ENCODE measurements at places on chromosomes 13 and 19.

DNA sequence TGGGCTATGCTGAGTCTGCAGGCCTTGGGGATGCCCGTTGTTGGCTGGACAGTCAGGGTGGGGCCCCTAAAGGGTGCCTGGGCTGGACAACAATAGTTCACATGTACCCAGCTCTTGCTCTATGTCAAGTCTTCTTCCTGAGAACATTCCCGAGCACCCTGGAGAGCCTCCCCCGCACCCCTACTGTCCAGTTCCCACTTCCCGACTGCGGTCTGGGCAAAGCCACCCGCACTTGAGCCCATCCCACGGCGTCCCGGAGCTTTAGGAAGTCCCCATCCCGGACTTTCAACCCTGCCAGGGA is 1.1 kb upstream of the MPND start:
- DNase-seq, result no peak

- no peak for DNase-seq
These were observed 35.8 kb upstream of the CEACAM21 start for GRCh38 chr19:41540041-41540695.

- DNase-seq, result no peak
These were observed 253.6 kb upstream of the DACH1 start for GRCh38 chr13:72120632-72121031.

GRCh38 chr19:3466635-3467034 is 13.7 kb downstream of the SMIM24 start:
- no peak for DNase-seq
